ENCODE measurements at places on chromosomes 7 and 10.

DNA sequence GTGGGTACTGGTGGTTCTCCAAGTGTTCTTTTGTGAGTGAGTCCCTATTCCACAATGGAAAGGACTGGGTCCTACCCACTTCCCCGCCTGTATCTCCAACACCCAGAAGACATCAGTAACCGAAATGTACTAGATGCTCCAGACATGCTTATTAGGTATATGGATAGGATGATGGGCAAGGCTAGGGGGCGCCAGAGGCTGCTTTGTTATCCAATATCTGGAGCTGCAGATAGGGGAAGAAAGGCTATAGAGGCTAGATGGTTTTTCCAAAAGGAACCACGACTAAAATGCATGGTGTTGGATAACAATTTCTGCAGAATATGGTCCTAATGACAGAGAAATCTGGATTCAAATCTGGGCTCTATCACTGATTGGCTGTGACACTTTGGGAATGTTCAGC lies 56.2 kb upstream of the TM9SF3 start:
- H3K4me1 ChIP-seq, result peaks cover 23% of the 10 kb centered on the region
- H3K36me3 ChIP-seq, result peaks cover 30% of the 10 kb centered on the region
- peak; percentile 70 for DNase-seq
- no peak overlapping the region for H3K27ac ChIP-seq

GRCh38 chr7:133255486-133255885 lies 2.6 kb downstream of the EXOC4 start:
- no peak for DNase-seq
- no peak overlapping the region for H3K4me3 ChIP-seq
- no peaks in the 10 kb centered on the region for H3K27me3 ChIP-seq
- H3K27ac ChIP-seq, result no peak overlapping the region

DNA sequence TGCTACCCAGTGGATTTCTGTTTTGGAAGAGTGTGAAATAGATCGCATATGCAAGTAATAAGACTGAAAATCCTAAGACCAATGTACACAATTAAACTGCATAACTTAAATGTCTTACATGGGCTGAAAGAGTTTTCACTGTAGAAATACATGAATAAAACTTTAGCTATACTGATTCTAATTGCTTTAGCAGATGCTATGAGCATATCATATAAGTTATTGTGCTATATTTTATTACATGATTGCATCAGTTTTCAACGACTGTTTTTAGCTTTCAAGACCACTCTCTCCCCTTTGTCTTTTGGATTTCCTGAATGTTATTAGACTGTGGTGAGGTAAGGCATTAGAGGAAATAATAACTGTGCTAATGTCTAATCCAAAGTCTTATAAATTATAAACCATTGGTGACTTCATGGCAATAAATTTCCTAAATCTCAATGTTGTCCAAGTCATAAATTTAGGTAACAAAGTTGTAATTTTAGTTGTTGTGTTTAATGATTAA lies 124.5 kb downstream of the SEMA3A start:
- no peak for DNase-seq
- H3K4me3 ChIP-seq, result no peak overlapping the region
- H3K36me3 ChIP-seq, result no peaks in the 10 kb centered on the region
- no peaks in the 10 kb centered on the region for H3K4me1 ChIP-seq

GRCh38 chr10:128050936-128051335 lies 75.3 kb downstream of the MKI67 start:
- H3K4me3 ChIP-seq, result no peak overlapping the region
- H3K27ac ChIP-seq, result no peak overlapping the region
- H3K4me1 ChIP-seq, result peaks cover 34% of the 10 kb centered on the region
